ENCODE measurements at places on chromosomes 7 and 10.

DNA sequence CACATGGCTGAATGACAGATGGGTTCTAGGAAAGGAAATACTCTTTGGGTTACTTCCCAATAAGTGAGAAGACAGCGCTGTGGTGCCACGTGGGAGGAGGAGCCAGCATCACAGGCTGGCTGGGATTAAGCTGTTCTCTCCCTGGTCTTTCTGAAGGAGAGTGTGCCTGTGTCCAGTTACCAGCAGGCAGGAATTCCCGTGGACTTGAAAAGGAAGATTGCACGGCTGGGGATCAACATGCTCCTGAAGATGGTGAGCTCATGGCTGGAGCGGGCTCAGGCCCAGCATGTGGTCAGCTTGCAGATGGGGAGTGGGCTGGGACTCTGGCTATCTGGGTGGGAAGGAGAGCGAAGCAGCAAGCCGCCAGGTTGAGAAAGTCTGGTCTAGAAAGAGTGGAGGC, 8.1 kb downstream of the ADCK2 start:
- no peak for DNase-seq

- DNase-seq, result no peak
Observed at GRCh38 chr10:74394416-74394969, 243.5 kb downstream of the ADK start.

- DNase-seq, result no peak
Observed at GRCh38 chr10:10956681-10957542, 60.8 kb upstream of the CELF2 start.

GRCh38 chr7:73850781-73851207, 8.5 kb upstream of the METTL27 start:
- DNase-seq, result peak; percentile 99

- peak; percentile 11 for DNase-seq
Observed at GRCh38 chr10:68598978-68599770, 39.0 kb downstream of the TET1 start.

DNA sequence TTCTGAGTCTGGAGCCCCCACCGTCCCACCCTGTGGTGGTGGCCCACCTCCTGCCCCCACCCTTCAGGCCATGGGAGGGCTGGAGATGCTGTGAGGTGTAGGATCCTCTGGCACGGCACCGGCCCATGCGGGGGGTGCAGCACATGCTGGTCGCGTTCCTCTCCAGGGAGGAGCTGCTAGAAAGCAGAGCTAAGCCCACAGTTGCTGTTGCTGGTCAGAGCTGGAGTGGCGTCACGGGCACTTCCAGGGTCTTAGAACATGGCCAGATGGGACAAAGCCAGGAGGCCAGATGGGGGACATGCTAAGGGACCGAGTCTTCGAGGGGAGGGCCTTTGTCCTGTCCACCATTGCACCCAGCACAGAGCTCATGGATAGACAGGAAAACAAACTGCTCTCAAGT, 21.6 kb downstream of the AGAP3 start:
- no peak for DNase-seq

- no peak for DNase-seq
Observed at GRCh38 chr10:26571655-26572054, 125.8 kb upstream of the PDSS1 start.

- DNase-seq, result no peak
Observed at GRCh38 chr7:10315881-10316280, 657.8 kb upstream of the PHF14 start.

DNA sequence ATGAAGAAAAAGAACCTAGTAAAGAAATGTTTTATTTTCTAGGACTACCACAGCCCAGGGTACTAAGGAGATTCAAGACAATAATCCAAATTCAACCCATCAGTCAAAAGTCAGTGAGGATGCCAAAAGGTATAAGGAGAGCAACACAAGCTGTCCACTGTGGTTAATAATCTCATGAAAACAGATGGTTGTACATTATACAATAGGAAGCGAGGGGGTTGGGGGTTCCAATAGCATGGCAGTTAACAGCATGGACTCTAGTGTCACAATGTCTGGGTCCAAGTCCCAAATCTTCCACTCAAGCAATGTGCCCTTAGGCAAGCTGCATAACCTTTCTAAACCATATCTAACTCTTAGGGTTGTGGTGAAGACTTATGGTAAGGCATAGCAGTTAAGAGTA, 35.1 kb downstream of the BRAF start:
- DNase-seq, result no peak

- no peak for DNase-seq
Observed at GRCh38 chr10:89003344-89003743, 12.7 kb downstream of the FAS start.

DNA sequence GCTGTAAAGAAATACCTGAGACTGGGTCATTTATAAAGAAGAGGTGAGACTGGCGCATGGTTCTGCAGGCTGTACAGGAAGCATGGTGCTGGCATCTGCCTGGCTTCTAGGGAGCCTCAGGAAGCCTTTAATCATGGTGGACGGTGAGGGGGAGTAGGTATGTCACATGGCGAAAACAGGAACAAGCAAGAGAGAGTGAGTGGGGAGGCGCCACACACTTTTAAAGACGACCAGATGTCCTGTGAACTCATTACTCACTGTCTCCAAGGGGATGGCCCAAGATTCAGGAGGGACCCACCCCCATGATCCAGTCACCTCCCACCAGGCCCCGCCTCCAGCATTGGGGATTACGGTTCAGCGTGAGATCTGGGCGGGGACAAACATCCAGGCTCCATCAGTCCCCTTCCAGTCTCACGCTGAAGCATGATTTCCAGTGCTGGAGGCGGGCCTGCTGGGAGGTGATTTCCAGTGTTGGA, 3.2 kb downstream of the ZNF316 start:
- DNase-seq, result peak; percentile 30

DNA sequence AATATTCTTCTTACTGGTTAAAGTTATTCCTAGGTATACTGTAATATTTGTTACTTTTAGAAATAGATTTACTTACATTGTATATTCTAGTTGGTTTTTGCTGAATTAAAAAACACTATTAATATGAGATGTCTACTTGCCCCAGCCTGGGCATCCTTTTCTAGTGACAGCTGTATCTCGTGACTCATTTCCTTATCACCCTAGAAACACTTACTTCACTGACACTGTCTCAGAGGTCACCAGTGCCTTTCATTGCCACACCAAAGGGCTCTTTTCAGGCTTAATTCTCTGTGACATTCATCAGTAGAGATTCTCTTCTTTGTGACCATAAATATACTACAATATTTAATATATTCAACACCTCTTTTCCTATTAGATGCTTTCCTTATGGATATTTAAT, 194.7 kb downstream of the GALNT17 start:
- no peak for DNase-seq

GRCh38 chr7:17952387-17952786, 12.1 kb upstream of the SNX13 start:
- no peak for DNase-seq

- DNase-seq, result peak; percentile 84
Observed at GRCh38 chr10:80413271-80413996, 5.1 kb downstream of the PRXL2A start.

DNA sequence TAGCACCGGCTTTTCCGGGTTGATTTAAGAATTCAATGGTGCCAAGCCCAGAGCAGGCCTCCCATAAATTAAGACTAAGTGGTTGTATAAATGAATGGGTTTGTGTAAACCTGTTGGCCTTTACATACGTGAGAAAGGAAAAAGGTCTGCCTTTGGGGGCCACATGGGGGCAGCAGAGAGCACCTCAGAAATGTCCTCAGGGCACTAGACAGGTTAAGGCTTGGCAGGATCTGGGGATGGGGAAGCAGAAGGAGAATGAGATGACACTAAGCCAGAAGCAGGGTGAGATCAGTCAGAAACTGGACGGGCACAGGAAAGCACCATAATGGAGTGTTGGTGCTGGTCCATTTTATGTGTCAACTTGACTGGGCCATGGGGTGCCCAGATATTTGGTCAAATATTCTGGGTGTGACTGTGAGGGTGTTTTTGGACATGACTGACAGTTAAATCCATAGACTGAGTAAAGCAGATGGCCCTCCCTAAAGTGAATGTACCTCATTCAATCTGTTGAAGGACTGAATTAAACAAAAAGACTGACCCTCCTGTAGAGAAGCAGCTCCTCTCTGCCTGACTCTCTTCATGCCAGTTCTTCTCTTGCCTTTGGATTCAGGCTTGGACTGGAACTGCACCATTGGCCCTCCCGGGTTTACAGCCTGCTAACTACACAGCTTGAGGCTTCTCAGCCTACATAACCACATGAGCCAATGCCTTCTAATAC, 58.9 kb downstream of the FRMPD2 start:
- peak; percentile 41 for DNase-seq

GRCh38 chr10:63446716-63447440, 18.9 kb downstream of the JMJD1C start:
- DNase-seq, result no peak
